ENCODE measurements at places on chromosomes 1 and 21.
A peak's percentile ranks its signal among the peaks of the same experiment; 100 is the strongest.

GRCh38 chr21:33541105-33541711 is 709 bp downstream of the GART start:
- no peak for DNase-seq

DNA sequence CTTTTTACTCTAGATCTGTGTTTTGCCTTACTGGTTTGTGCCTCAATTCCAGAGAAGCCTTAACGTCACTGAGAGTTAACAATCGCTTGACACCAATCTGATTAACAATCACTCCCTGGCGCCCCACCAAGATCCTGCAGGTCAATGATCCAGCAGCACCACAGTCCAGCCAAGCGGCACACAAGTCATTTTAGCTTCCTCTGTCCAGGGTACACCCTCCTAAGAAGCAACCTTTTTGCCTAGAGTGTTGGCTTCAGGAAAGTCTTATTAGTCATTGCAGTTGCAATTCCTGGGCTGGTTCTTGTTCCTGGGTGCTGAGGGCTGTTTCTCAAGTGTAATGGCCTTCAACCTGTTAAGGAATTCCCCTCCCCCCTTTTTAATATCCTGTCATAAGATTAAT is 323.0 kb upstream of the USP25 start:
- DNase-seq = no peak

DNA sequence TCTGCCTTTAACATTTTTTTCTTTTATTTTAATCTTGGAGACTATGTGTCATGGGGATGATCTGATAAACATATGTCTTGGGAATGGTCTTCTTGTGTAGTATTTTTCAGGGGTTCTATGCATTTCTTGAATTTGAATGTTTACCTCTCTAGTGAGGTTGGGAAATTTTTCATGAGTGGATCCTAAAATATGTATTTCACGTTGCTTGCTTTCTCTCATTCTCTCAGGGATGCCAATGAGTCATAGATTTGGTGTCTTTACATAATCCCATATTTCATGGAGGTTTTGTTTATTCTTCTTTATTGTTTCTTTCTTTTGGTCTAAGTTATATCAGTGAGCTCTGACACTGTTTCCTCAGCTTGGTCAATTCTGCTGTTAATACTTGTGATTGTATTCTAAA is 1237.2 kb downstream of the PLA2G4A start:
- DNase-seq = no peak

- no peak for DNase-seq
These were observed 801 bp upstream of the C2CD4D start for GRCh38 chr1:151840421-151840820.

- DNase-seq = peak; percentile 71
These were observed 106.8 kb upstream of the C1orf174 start for GRCh38 chr1:4006676-4007374.

DNA sequence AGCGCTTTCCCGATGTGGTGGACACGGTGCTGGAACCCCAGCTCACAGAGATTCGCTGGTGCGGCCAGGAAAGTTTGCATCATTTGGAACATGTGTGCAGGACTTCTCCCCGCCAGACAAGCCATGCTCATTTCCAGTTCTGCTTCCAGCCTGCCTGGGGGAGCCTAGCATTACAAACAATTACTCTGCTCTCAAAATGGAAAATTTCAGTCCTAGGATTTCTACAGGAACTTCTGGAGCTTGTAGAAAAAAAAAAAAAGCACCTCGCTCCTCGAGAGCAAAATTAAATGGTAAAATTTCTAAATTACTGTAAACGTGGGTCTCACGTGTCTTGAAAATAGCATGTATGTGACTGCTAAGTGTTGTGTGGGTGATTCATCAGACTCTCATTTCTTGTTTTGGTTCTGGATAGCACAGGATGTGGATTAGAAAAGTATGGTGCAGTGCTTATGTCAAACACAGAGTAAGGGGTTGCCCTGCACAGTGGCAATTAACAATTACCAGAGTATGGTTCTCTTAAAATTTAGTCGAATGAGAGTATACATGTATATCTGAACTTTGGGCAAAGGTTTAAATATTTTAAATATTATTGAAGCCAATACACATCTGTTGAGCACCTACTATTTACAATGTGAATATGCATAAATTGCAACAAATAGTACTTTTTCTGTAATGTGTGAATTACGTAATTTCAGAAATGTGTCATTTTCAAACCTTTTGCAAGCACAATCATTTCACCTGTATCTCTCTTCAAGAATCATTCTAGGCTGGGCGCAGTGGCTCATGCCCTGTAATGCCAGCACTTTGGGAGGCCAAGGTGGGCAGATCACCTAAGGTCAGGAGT is 61.8 kb upstream of the PTGFRN start:
- no peak for DNase-seq

DNA sequence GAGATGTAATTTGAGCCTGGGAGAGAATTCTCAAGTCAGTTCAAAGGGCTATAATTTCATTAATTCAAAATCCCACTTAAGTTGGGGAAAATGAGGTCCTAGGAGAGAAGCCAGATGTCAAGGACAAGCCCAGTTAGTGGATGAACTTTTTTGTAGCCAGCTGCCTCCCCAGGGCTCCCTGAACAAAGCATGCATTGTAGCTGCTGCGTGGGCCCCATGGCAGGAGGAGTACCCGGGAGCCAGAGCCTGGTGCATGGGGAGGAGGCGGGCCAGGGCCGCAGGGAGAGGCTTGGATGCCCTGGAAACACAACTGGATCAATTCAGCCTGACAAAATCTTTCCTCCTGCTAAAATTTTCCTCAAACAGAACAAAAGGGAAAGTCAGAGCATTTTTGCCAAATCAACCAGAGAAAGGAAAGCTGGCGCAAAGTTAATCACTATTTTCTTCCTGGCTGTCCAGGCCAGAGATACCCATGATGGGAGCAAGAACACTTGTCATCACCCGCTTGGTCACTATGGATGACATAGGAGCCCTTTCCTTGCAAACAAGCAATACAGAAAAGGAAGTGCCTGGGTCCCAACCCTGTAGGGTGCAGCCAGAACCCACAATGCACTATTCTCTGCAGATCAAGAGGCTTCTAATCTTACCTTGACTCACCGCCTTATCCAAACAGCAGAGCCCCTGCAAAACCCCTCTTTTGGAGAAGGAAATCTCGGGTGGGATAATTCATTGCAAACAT is 248.1 kb upstream of the RAB4A start:
- no peak for DNase-seq

- DNase-seq = no peak
These were observed 359.8 kb downstream of the LTN1 start for GRCh38 chr21:28632755-28633408.

- no peak for DNase-seq
These were observed 134.4 kb downstream of the LEPR start for GRCh38 chr1:65554829-65555228.

GRCh38 chr1:37317870-37318467 is 156.4 kb upstream of the ZC3H12A start:
- no peak for DNase-seq

- no peak for DNase-seq
These were observed 50.2 kb upstream of the TSHB start for GRCh38 chr1:114979278-114979891.

GRCh38 chr1:18629659-18630510 is 761 bp upstream of the PAX7 start:
- no peak for DNase-seq

DNA sequence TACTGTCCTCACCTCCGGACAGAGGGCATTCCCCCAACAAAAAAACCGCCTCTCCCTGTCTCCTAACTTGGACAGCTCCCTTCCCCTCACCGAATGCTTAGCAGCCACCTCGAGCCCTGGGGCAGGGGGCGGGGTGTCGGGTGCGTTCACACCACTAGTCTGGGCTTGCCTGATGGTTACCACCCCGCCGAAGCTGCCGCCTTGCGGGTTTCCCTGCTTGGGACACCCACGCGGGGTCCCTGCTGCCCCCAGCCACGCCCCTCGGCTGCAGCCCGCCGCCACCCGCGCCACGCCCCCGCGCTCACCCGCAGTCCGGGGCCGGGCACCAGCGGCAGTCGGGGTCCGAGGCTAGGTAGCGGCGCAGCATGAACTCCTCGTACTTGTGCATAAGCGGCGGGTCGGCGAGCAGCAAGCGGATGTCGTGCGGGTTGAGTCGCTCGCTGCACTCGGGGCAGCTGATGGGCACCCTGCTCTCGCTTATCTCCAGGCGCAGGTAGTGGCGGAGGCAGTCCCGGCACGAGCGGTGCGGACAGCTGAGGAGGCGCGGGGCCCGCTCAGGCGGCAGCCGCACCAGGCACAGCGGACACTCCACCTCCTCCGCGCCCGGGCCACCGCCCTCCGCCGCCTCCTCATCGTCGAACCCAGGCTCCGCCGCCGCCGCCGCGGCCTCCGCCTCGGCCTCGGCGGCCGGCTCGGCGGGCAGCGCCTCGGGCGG is 706 bp downstream of the RNF19B start:
- DNase-seq = no peak

DNA sequence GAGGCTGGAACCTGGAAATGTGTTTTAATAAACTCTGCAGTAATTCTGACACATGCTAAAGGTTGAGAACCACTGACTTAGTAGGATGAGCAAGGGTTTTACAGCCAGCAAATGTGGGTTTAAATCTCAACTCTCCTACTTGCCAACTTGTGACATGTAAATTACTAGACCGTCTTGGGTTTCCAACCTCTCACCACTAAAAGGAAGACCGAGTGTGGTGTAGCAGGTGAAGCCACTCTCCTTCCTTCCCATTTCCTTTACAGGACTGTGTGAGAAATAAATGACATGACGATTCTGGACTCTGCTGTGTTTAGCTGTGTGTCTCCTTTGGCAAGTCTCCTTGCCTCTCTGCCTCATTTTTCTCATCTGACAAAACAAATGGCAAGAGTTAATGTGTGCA is 49.5 kb upstream of the DNAJC6 start:
- no peak for DNase-seq

DNA sequence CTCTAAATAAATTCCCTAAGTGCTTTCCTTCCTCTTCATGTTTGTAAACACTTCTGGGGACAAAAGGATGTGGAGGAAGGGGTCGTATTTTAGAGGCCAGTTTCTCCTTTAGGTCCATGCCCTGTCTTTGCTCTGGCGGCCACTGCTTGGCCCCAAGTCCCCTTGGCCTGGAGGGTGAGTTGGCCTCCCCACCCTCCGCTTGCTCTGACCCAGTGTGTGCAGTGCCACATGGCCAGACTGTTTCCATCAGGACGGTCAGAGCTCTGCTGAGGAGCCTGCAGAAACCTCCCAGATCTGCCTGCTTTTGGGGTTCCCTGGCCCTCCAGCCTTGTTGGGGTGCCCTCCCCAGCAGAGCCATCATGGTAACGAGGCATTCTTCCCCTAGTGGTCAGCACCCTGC is 127.8 kb downstream of the CAMTA1 start:
- no peak for DNase-seq

DNA sequence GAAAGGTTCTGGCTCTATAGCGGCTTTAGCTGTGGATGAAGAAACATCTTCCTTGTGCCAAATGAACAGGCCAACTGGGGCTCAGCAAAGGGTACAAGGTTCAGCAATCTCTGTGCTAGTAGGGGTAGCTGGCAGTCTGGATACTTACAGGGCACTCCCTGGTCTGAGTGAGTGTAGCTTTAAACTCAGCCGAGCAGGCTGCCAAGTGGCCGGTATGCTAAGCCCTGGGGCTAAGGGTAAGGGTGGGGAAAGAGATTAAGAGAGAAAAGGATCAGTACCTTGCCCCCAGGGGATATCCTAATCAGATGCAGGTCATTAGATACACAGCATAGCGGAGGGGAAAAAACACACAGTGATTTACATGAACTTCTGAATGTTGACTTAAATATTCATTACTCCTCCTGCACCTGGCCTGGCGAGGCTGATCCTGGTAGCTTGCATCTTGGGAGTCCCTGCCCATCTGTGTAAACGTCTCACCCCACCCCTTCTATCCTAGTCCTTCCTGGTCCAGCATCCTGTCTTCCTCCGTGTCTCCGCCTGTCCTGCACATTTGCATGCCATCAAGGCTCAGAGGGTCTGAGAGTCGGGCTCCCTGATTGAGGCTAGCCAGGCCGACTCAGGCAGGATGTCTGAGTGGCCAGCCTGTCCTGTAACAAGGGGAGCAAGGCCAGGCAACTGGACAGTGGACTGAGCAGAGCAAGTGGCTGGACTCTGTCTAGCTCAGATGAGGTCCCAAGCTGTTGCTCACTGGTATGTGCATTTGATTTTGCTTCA is 39.5 kb upstream of the CNTN2 start:
- DNase-seq = no peak

- DNase-seq = no peak
These were observed 38.1 kb upstream of the C1orf105 start for GRCh38 chr1:172382406-172382805.

DNA sequence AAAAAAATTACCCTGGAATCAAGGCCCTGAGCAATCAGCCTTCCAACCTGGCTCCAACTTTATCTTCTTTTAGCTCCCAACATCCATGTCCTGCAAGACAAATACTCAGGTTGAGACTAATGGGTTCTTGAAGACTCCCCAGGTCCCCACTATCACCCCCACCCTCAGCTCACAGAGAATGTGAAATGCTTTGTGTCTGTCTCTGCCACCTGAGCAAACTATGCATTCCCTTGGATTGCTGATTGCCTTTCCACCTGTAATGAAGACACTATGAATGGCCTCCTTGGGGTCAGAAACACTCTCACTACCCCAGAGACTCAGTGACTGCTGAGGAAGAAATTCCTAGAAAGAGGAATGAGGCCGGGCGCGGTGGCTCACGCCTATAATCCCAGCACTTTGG is 121.2 kb upstream of the GALNT2 start:
- no peak for DNase-seq

DNA sequence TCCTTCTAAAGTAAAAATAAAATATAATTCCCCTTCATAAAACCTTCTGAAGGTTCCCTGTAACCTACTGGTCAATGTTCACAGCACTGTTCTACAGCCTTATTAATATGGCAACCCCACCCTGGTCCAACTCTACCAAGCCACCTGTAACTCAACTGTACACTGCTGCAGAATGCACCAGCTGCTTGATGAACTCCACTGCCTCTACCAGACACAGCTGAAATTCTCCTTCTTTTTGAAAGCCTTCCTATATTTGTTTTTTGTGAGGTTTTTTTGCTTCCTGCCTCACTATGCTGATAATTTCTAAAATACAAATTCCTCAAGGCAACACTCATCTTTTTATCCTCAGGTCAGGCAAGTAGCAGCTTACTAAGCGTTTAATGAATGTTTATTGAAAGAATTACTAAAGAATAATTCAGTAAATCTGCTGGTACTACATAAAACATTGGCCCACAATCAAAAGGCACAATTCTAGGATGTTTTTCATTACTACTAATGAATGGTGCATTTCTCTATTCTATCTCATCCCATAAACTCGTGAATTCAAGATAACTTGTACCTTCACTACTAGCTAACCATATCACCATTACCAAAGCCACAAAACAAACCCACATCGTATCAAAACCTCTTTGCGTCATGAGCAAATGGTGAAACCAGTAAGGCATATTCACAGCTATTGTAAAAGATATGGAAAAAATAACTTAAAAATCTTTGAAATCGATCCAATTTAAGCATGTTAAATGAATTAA is 2.4 kb downstream of the SSX2IP start:
- no peak for DNase-seq

GRCh38 chr1:175388285-175388684 is 195.7 kb upstream of the KIAA0040 start:
- DNase-seq = no peak

GRCh38 chr1:246595146-246595545 is 28.9 kb downstream of the CNST start:
- no peak for DNase-seq

DNA sequence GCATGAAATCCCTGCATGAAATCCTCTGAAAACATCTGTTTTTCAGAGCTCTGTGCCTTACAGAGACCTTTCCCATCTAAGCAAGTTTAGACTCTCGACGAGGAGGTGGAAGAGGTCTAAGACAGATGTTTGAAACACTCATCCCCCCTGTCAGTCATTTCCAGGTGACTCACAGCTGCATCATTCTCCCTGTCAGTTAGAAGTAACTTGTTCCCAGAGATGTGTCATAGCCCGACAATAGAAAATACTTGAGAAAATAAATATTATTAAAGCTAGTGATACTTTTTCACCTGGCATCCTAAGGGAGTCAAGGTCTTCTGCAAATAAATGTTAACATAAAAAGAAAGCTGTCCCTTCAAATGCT is 41.6 kb upstream of the SEC16B start:
- no peak for DNase-seq

Data from GF-D8 (cell line).